CD4-positive, CD25-positive, alpha-beta regulatory T cell (primary cell): ENCODE measurements at places on chromosomes 12 and 14.
A peak's percentile ranks its signal among the peaks of the same experiment; 100 is the strongest.

DNA sequence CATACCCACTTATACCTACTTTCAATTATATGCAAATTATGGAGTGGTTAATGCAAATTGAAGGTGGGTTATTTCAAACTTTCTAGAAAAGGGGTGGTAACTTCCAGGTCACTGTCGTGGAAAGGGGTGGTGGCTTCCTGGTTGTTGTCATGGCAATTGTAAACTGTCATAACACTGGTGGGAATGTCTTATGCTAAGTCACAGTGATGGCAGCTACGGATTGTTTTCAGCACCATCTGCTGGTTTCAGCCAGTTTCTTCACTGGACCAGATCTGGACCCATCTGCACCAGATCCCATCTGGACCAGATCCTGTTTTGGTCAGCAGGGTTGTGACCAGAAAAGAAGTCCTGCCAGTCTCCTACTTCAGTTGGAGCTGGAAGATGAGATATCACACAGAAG is 1469.3 kb downstream of the AACS start:
- DNase-seq, result no peak

- DNase-seq, result no peak
These were observed 105.9 kb downstream of the SINHCAF start for GRCh38 chr12:31220061-31220460.

- no peak for DNase-seq
These were observed 391.0 kb downstream of the ZFP36L1 start for GRCh38 chr14:68401855-68402254.

GRCh38 chr14:22569106-22569736 is 19.8 kb downstream of the DAD1 start:
- no peak for DNase-seq

DNA sequence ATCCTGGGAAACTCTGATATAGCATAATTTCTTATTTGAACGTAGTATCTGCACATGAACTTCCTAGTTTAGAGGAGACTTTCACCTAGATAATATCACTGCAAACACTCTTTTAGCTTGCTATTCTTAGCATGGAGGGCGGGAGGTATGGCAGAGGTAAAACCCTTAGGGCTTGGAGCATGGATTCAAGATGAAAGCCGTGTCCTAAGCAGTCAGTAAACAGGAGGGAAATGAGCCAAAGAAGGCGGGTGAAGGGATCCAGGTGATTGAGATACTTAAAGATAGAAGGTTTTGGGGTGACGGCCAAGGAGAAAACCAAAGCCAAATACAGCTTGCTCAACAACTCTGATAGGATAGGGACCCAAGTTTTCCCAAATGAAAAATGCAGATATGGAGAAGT is 107.1 kb upstream of the BCAT1 start:
- DNase-seq, result no peak

DNA sequence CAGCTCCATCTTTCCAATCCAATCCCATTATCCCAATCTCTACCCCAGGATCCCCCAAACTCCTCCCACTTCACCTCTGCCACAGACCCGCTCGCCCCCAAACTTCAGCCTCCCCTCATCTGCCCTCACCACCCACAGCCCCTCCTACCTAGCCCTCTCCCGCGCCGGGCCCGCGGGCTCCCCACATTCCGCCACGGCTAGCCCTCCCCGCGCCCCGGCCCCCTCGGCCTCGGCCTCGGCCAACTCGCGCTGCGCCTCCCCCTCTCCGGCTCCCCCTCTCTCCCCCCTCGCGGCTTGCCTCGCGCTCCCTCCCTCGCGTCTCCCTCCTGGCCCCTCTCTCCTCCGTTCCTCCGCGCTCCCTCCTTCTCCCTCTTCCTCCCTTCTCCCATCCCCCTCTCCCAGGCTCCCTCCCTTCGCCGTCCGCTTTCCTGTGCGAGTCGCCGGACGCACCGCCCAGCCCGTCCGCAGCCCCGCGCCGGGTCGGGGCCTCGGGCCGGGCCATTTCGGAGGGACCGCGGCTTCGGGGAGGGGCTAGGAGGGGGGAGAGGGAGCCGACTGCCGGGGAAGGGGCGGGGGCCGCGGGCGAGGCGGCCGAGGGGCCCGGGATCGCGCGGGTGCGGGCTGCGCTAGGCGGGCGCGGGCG is at the start of gene ATN1:
ATN1 (plus strand) TSS at position 581 of the 643 bp plus-strand sequence. CDS start 6,043 bp downstream, outside the sequence.
- DNase-seq, result peak; percentile 42

GRCh38 chr12:128644664-128645296 is 179.0 kb downstream of the SLC15A4 start:
- DNase-seq, result no peak

DNA sequence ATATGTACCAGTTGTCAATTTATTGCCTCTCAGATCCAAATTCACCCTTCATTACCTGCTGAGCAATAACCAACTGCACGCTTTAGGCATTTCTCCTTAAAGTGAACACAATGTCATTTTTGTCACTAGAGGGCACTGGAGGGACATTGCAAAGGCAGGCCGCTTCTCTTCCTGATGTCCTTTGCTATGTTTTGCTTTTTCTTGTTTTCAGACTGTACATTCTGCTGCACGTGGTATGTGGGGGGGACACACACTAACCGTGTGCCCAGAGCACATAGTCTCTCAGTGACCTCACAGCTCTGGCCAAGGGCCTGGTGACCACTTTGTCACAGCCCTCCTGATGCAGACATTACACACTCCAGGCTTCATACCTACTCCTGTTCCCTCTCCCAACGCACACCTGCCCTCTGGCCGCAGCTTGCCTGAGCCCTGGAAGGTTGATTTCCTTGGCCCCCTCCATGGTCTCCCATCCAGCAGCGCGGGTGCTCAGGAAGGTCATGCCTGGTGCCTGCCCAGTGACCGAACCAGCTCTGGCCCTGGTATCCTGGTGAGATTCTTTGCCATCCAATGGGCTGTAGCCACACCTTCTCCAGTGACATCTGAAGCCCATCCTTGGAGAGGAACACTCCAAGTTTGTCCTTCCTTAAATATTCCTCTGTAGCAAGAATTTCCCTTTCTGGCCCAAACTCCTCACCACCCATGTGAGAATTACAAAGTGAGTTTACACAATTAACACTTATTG is 39.9 kb downstream of the MYO1H start:
- peak; percentile 38 for DNase-seq

DNA sequence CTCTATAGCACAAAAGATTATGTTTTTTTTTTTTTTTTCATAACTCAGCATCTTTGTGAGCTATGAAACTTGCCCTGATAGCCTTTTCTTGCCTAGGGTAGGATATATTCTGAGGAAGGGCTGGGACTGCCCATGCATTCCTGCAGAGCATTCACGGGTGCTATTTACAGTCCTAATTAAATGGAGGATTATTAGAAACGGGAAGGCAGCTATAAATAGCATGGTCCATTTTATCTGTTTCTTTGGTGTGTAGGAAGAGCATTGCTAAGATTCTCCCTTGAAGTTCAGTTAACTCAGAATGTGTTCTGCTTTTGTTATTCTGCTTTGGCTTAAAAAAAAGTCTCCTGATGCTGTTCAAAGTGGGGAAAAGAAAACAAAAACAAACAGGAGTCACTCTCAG is 630.9 kb downstream of the DIO2 start:
- DNase-seq, result no peak

GRCh38 chr12:460261-461230 is 807 bp downstream of the B4GALNT3 start:
- peak; percentile 48 for DNase-seq

DNA sequence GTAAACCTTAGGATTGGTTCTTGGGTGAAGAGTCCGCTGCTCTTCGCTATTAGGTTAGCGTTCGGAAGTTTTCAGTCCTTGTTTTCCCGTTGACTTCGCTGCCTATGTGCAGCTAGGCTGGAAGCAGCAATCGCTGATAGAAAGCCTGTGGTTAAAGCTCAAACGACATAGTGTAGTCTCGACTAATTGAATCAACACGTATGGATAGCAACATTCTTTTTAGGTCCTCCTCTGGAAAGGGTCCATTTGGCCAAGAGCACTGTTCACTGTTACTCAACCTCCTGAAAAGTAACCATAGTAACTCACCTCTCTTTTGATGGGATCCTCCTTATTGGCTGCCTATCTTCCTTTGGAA is 355.5 kb downstream of the SNAPC1 start:
- no peak for DNase-seq

DNA sequence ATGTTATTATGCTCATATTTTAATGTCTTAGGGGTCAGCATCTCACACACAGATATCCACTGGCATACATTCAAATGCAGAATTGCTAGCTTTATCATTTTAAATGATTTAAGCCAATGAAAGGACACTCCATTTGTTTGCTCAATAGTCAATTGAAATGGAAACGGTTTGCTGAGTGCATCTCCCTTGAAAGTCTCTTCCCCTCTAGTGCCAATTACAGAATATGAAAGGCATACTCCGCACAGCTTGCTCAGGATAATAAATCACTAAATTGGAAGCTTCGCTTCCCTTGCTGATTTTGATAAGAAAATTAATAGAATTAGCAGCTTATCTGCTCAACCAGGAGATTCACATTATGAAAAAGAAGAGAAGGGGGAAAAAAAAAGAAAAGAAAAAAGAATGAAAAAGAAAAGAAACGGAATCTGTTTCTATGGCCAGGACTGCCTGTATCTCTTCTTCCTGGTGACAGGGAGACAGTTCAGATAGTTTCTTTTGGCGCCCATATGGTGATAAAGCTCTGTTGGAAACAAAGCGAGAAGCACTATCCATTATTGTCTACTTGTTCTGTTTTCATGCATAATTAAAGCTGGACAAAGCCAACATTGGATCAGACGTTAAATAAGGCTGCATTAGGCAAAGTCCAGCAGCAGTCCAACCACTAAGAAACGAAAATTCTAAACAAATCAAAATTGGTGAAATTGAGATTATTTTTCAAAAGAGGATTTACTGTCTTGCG is 225.0 kb downstream of the GXYLT1 start:
- DNase-seq, result no peak

- no peak for DNase-seq
These were observed 31.2 kb downstream of the RBM19 start for GRCh38 chr12:113934946-113935345.

GRCh38 chr12:92047393-92047826 is 98.2 kb downstream of the BTG1 start:
- no peak for DNase-seq

GRCh38 chr14:73739899-73740617 is 25.9 kb upstream of the PNMA1 start:
- DNase-seq, result no peak

- no peak for DNase-seq
These were observed 40.7 kb downstream of the STK38L start for GRCh38 chr12:27284751-27285150.
